ENCODE measurements at places on chromosomes 1 and 21.

GRCh38 chr1:69787151-69787550 is 219.4 kb downstream of the LRRC7 start:
- no peak for DNase-seq

- DNase-seq, result no peak
Observed at GRCh38 chr1:108878160-108878469, 1.3 kb downstream of the GPSM2 start.

DNA sequence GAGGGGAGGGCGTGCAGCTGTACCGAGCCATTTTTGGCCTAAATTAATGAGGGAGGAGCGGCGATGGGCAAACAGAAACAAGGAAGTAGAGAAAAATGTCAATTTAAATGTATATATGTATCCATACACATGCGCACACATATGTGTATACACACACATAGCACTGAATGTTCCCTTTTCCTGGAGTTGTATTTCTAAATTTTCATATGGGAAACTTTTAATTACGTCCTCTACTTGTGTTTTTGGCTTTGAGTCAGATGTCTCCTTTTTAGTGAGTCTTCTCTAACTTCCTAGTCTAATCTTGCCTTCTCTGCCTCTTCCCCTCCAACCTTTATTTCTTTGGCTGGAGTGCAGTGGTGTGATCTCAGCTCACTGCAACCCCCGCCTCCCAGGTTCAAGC is 15.4 kb upstream of the CYYR1 start:
- DNase-seq, result no peak

DNA sequence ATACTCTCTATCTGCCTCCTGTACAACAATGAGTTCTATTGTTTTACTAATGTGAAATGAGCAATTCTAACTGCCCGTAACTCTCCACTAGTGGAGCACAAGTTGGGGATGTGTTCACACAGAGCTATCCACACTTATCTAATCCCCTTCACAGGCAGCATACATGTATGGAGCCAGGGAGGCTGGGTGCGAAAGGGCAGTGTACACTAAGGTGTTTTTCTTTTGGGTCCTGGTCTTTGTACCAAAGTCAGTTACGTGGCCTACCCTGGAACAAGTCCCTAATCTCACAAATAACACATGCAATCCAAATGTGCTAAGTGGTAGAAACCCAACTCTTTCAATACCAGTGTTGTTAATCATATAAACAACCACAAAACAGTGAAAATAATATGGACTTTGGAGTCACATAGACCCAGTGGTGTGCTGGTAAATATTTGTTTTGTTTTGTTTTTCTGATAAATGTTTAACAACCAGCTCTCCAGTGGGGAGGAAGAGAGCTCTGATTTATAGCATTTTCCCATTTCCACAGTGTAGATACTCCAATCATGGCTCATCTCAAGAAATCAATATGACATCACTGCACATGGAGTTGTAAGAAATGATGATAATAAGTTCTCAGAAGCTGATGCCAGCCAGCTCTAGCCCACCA is 319.9 kb upstream of the DUSP10 start:
- DNase-seq, result no peak

- no peak for DNase-seq
Observed at GRCh38 chr1:212899845-212900244, 41.8 kb downstream of the FLVCR1 start.

DNA sequence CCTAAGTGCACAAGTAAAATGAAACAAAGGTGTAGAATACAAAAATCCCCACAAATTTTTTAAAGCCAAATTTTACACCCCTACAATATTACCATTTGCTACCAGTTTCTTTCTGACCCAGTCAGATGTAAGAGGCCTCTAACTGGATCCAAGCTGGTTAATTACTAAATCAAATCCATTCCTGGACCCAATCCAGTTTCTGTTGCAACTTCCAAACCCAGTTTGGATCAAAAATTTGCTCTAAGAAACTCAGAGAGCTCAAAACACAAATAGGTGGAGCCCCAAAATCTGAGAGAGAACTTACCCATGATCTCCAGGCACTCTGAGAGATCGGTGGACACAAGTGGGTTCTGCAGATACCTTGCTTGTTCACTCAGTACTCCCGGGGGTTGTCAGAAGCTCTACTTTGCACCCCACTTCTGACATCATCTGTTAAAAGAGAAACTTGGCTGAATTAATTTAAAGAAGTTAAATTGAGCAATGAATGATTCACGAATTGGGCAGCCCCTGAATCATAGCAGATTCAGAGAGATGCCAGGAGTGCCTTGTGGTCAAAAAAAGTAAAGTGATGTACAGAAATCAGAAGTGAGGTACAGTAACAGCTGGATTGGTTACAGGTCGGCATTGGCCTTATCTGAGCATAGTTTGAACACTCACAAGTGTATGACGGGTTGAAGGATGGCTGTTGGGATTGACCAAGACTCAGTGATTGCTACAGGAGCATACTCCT is 448.0 kb downstream of the KCNT2 start:
- no peak for DNase-seq

DNA sequence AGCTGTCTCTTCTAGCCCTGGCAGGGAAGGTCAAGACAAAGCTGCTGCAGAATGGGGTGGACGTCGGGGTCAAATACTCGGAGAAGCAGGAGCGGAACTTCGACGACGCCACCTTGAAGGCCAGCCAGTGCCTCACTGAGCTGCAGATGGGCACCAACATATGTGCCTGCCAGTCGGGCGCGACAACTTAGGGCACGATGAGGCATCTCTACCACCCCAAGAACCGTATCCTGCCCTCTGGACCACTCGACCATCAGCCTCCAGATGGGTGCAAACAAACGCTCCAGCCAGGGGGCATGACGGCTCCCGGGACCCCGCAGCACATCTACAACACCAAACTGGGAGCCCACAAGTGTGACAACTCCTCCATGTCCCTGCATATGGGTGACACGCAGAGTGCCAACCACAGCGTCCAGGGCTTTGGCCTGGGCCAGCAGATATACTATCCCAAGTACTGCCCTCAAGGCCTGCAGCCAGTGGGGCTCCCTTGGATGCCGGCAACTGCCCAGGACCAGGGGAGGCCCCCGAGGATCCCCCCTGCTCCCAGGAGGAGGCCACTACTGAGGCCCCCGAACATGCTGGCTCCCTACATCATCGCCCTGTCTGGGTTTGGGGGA is 42.5 kb upstream of the POGK start:
- DNase-seq, result no peak

- DNase-seq, result no peak
Observed at GRCh38 chr1:219459351-219460080, 153.4 kb downstream of the ZC3H11B start.

DNA sequence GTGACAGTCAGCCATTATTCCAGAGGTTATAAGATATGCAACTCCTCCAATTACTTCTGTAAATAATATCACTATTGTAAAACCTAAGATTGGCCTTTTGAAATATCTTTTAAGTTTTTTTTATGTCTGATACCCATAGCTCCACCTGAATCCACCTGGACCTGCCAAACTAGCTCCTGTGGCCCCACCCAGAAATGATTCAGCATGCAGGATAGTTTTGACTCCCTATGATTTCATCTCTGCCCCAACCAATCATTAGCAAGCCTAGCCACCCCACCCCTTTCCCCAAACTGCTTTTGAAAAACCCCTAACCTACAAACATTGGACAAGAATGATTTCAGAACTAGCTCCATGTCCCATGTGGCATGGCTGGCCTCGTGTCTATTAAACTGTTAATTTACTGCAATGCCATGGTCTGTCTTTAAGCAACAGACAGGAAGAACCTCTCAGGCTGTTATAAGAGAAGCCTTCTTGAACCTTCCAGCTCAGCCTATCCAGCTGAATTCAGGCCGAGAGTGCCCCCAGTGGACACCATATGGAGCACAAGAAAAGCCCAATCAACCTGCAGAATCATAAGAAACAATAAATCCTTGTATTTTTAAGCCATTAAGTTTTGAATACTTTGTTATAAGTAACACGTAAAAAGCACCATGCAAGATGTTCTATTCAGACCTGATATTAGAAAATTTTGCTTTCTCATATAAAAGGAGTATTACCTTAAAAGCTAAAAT is 263.0 kb upstream of the ZRANB2 start:
- DNase-seq, result no peak

DNA sequence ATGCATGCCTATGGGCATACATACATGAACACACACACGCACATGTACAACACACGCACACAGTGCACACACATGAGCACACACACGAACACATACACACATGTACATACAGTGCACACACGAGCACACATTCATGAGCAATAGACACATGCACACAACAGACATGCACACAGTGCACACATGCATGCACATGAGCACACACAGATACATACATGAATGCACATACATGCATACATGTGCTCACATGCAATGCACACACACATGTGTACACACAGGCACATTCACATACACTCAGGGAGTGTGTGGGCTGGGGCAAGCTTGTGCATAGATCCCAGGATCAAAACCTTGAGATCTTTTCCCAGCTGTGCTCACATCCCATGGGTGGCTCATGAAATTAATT is 18.9 kb downstream of the CRYAA start:
- DNase-seq, result no peak

DNA sequence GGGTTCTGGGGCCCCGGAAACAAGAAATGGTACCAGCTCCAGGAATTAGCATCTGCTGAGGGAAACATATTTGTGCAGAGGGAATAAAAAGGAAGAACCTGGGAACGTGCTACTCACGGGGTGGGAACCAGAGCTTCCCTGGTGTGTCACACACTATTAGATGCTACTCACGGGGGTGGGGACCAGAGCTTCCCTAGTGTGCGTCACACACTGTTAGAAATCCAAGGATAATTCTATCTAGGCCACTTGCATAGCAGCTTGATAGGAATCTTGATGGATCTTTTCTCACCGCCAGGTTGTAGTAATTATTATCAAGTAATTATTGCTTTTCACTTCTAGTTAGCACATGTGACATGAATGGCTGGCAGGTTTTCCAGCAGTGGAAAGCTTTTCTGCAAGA is 54.5 kb upstream of the SCCPDH start:
- DNase-seq, result no peak

DNA sequence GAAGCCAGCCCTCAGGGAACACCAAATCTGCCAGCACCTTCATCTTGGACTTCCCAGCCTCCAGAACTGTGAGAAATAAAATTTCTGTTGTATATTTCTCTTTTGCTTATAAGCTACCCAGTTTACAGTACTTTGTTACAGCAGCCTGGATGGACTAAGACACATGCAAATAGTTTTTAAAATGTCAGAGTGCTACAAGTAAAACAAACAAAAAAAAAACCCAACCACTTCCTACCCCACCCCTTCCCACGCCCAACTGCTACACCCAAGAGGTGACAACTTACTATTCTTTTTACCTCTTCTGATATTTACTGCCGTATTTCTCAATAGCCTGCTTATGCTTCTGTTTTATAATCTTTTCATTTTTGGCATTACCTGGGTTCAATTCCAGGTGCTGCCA is 8.6 kb upstream of the SPSB1 start:
- no peak for DNase-seq

DNA sequence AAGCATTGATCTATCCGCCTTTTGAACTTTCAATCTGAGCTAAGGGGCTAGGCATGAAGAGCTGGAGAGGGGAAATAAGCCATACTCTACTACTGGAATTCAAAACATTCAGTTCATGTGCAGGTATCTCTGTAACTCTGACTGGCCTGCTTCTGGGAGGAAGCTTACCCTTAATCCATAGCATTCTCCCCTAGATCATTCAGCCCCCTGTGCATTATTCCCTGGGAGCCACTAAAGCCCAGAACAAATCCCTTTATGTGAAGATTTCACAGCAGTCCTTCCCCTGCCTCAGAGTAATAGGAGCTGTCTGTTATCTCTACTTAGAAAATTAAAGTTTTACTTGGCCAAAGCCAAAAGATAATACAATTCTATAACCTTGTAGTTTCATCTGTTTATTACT is 300.7 kb downstream of the SEC16B start:
- DNase-seq, result no peak

DNA sequence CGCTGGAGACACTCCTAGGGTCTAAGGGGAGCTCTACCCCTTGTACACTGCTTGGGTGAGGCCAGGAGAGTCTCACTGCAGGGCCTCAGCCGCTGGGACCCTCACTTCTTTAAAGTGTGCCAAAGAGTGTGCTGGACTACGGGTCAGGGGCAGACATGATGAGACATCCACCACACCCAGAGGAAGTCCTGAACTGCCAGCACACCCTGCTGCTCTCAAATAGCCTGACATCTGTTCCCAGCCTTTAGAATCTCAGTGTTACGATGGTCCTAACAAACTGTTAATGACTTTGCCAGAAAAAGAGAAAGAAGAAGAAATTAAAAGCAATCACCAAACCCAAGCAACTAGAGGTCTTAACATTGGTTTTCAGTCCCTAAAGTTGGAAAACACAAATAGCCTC is 49.0 kb downstream of the MRPL37 start:
- DNase-seq, result no peak

- no peak for DNase-seq
Observed at GRCh38 chr1:159012495-159012894, 2.8 kb downstream of the IFI16 start.

DNA sequence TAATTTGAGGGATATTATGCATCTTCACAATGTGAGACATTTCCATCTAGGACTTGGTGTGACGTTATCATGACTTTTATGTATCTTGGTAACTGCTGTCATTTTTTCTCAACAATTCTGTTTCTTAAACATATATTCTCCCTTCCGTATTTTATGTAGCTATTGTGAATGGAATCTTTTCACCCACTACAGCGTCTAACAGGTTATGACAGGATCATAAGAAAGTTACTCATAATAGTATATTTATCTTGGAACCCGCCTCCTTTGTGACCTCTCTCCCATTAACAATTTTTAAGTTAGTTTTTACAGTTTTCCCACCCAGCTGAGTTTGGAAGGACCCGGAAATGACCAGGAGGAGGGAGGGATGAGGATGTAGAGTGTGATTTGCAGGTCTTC is 6.8 kb upstream of the DMRTA2 start:
- no peak for DNase-seq

DNA sequence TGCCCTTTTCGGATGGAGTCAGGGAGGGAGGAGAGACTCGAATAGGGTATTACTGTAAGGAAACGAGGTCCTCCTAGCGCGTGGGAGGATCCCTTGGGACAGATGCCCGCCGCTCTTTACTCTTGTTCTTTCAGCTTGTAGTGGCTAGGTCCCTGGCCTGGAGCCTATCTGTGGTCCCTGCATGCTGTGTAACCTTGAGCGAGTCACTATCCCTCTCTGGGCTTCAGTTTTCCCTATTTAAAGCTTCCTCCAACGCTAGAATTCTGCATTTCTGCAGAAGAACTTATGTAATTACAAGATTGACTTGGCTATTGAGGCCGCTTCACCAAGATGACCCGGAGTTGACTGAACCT is 744 bp downstream of the MIER1 start:
- no peak for DNase-seq

GRCh38 chr1:23496490-23497181 is 12.7 kb upstream of the ASAP3 start:
- no peak for DNase-seq

- no peak for DNase-seq
Observed at GRCh38 chr1:61428146-61428545, 296.8 kb downstream of the TM2D1 start.

GRCh38 chr1:50846224-50846839 is 113.7 kb downstream of the FAF1 start:
- no peak for DNase-seq

DNA sequence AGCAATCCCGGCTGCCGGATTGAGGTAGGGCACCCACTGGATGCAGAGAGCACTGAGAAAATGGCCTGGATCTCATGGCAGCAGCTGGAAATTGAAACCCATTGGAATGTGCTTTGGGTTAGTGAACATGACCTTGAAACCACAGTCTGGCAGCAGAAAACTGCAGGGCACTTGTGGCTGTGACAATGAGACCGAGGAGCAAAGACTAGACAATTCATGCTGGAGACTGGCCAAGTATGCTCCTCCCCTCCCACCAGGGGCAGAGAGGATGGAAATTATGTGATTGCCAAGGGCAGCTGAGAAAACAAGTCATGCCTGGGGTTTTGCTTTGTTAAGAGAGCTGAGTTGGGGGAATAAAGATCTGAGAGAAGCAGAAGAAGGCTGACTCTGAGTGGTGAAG is 60.7 kb downstream of the ZNF697 start:
- DNase-seq, result no peak

Measured in activated CD4-positive, alpha-beta T cell treated with anti-CD3 and anti-CD28 coated beads for 1 hour (primary cell).